ENCODE measurements at places on chromosomes 1 and 21. TPM values are rescaled to one million over a fixed set of nuclear protein-coding genes. Genes with fewer than 3 reads are reported as not detected.

RGS13 gene
- total RNA-seq: not detected

CD52 gene
- not detected for total RNA-seq

DCST1 gene
- total RNA-seq: not detected

GBP1 gene
- 55.0 TPM for total RNA-seq

LCE2B gene
- total RNA-seq: not detected

GNAT2 gene
- total RNA-seq: 0.22 TPM

FAM72B gene
- total RNA-seq: 0.91 TPM

RGS7 gene
- total RNA-seq: not detected
